NCI-H2081 treated with DMSO at 0.1 percent for 48 hours (cell line): ENCODE measurements at places on chromosomes 4 and X.
A peak's percentile ranks its signal among the peaks of the same experiment; 100 is the strongest.

DNA sequence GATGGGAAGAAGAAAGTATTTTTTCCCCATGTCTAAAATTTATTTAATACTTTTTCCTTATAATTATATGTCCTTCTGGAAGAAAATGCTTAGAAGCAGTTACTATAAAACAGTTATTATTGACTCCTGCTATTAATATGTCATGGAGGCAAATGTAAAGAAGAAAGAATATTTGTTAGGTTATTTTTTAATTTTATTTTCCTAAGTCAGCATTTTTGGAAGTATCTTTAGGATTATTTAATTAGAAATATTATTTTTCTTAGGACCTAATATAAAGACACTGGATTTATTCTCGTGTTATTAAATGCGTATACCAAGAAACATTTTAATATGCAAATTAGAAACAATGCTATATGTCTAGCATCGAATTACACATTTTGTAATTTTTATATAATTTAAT is 687.7 kb downstream of the TRAM1L1 start:
- DNase-seq = no peak

GRCh38 chrX:34879886-34880285 is 62.7 kb upstream of the FAM47B start:
- DNase-seq = no peak

DNA sequence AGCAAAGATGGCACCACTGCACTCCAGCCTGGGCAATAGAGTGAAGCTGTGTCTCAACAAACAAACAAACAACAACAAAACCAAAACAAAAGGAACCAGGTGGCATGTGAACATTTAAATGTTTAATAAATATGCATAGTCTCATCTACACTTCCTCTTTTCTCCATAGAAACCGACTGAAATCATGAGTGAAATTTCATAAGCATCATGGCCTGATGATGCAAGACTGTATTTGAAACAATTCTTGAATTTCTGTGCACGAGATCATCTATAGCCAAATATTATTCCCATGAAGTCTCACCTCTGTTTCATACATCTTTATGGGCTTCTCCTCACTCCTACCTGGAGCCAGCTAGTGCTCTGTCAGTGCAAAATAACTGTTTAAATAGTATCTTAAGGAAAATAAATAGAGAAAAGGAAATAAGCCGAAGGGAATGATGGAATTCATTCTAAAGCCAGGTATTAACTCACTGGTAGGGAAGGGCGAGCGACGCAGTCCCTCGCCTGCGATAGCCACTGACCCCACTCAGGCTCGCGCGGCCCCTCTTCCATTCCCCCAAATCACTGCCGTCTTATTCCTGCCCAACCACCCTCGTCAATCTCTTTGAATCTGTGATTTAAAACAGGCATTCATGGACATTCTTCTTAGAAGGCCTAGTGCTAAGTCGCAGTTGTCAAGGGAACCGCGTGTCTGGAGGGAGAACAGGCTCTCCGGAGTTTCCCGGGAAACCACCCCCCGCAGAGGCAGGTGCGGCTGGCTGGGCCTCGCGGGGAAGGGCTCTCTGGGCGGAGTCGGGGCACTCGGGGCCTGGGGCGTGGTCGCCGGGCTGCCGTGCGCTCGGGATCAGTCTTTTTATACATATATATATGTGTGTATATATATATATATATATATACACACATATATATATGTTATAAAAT is 52.4 kb upstream of the TRIM2 start:
- DNase-seq = peak; percentile 2

DNA sequence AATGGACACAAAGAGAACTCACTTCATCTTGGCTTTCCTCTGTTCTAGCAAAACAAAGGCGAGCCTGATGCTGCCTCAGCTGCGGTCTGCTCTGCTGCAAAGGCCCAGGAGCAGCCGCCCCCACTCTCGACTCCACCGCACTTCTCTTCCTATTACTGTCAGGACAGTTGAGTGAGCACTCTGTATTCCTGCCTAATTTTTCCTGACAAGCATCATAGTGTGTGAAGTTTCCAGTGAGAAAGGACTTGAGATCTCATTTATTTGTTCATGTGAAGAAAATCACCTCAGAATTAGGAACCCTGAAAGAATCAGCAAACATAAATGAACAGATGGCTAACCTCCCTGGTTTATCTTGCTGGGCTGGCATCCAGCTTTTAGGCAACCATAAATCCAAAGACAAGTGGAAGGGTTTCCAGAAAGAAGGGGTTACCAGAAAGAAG is 15.6 kb downstream of the SCARB2 start:
- peak; percentile 33 for DNase-seq

DNA sequence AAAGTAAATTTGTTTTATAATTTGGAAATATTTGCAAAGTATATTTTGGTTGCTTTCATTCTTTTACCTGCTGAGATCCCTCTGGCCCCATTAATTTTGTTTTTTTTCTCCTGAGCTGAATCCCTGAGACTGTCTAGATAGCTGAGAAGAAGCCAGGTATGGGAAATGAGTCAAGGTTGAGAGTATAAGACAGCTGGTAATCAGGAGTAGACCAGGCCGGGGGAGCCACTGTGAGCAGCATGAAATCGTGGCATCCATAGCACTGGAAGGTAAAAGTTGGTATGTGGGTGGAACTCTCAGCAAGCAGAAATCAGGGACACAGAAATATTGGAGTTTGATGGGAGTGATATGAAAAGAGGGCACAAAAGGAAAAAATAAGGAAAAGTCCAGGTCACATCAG is 164.5 kb downstream of the FHIP1A start:
- no peak for DNase-seq
